Fibroblast of lung (primary cell): ENCODE measurements at places on chromosomes 5 and 9. TPM values are rescaled to one million over a fixed set of nuclear protein-coding genes. Genes with fewer than 3 reads are reported as not detected.

The AGTPBP1 gene
- 6.8 and 10.6 TPM in 2 replicates for polyA plus RNA-seq

The TMOD1 gene
- polyA plus RNA-seq = 0.98 and 3.6 TPM in 2 replicates

The MEGF10 gene
- 0.02 and 0.09 TPM in 2 replicates for polyA plus RNA-seq

The C9orf153 gene
- polyA plus RNA-seq = 0.06 and 0.17 TPM in 2 replicates

The SLC9A3 gene
- polyA plus RNA-seq = 0.78 and 0.84 TPM in 2 replicates

The HACD4 gene
- polyA plus RNA-seq = 11.4 and 27.1 TPM in 2 replicates

The GPSM1 gene
- polyA plus RNA-seq = 15.8 and 17.2 TPM in 2 replicates

- DNase-seq = no peak
Measured at GRCh38 chr9:9214066-9214465, 1398.7 kb downstream of the PTPRD start.

DNA sequence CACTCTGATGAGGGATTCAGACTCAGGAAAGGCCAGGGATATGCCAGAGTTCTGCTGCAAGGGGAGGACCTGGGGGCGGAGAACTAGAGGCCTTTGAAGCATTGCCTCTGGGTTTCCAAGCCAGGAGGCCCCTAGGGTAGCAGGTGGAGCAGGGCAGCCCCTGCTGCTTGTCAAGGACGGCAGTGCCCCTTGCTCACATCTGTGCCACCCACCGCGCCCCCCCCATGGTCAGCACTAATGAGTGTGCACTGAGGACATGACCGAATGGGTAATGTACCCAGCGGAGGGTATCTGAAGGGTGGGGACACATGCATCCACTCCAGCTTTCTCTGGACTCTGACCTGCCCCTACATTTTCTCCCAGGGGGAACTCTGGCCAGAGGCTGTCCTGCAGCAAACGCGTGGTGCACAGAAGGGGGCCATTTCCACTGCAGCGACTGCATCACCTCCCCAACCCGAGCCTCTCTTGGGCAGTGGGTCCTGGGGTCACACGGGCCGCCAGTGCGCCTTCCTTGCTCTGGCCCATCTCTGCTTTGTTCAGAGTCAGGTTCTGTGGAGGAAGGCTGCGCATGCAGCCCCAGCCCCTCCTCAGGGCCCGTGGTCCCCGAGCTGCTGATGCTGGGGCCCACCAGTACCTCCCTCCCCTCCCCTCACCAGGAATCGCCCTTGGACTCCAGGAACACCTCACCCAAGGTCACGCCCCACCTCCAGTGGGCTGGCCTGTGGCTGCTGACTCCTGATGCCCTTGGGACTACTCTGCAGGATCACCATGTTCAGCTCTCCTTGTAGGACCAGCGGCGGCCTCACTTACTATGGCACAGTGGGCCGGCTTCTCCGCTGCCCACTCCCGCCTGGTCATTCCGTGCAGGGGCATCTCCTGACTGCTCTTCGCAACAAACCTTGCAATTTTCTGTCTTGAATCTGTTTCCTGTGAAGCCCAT is 31.2 kb downstream of the STC2 start:
- no peak for DNase-seq

GRCh38 chr9:83570359-83570758 is 32.2 kb upstream of the FRMD3 start:
- no peak for DNase-seq

- peak; percentile 28 for DNase-seq
Measured at GRCh38 chr9:6433410-6433809, 20.4 kb downstream of the UHRF2 start.

DNA sequence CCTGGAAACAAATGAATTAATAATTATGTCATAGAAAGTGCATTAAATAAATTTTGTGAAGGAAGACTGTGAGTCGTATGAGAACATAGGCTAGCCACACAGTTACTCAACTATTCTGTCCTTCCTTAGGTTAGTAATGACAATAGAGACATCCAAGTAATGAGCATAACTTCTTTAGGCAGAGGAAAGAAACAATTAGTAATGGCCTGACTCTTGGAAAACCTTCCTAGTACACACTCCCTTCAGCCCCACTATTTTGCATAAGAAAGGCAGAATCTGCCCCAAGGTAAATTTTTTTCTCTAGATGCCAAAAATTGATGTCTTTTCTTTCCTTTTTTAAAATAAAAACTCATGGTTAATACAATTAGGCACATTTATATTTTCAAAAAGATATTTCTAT is 1619.0 kb upstream of the WWC1 start:
- DNase-seq = no peak

DNA sequence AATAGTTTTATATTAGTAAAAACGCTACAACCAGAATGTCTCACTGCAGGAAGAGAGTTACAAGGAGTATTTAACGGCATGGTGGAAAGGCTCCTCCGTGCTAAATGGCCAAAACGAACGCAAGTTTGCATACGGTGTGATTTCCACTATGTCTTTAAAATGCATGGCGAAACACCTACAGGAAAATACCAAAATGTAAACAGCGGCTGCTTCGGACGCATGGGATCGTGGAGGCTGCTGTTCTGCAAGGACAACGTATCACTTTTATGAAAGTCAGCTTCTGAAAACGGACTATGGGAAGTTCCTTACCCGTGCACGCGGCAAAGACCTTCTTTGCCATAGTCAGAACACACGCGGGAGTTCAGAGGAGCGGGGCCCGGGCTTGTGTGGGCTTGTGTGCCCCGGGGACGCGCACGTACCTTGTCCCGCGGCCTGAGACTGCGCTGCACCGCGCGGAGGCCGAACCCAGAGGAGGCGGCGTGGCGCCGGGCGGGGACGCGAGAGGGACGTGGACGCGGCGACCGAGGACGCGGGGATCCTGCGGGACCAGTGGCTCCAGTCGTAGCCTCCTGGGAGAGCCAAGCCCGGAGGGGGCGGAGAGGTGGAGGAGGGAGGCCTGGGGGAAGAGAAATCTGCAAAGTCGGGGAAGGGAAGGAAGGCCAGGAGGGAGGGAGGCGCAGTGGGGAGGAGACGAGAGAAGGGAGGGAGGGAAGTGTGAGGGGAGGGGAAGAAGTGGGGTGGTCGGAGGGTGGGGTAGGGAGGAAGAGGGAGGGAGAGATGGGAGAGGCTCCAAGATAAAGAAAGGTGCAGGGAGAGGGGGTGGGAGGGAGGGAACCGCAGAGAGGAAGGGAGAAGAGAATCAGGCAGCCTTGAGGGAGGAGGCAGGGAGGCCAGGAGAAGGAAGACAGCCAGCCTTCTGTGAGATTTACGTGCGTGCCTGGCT is at the start of gene CMBL:
TSS of gene CMBL (minus strand) at position 697 of the 943 bp plus-strand sequence. CDS start 17,140 bp downstream, outside the sequence.
- peak; percentile 68 for DNase-seq

DNA sequence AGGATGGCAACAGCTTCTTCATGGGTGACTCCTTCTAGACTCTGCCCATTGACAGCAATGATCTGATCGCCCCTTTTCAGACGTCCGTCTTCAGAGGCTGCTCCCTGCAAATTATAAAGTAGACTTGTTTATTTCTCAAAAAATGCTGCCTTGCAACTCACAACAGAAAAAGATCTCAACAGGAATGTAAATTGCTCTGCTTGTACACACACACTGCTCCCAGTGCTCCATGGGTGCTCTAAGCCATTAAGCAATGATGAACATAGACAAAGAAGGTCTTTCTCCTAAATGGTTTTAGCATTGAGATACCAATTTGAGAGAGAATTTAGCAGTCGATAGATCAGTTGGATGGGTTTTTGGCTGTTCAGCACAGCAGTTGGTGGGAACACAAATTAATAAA is 172.5 kb downstream of the MPDZ start:
- DNase-seq = no peak

DNA sequence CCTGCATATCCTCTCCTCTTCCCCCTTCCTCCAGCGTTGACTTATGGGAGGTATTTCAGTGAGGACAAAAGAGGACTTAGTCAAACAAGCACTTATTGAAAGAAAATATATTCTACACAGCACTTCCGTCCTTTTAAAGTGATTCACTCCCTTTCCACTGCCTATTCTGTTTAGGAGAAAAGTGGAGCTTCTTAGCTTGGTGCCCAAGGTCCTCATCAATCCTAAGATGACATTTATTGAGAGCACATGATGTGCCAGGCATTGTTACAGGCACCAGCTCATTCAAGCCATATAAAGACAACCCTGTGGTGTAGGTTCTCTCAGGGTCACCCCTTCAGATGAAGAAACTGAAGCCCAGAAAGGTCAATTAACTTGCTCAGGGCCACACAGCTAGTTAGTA is 95.9 kb downstream of the KCNIP1 start:
- DNase-seq = no peak
